Adrenal gland (tissue), 19 donors: ENCODE measurements at places on chromosomes 1 and 21. TPM values are rescaled to one million over a fixed set of nuclear protein-coding genes. Genes with fewer than 3 reads are reported as not detected.

The PODN gene
- total RNA-seq: 18.6 TPM

The ADAMTSL4 gene
- 4.8 TPM for total RNA-seq

The FCRL4 gene
- total RNA-seq: not detected

The PDIK1L gene
- total RNA-seq: 8.2 TPM

The LCE1F gene
- total RNA-seq: not detected

The C1orf226 gene
- 11.7 TPM for total RNA-seq

The ZNF695 gene
- 1.3 TPM for total RNA-seq

The KLF17 gene
- 2.4 TPM for total RNA-seq

The PTGFR gene
- total RNA-seq: 4.6 TPM
